Tongue (tissue), 3 donors: ENCODE measurements at places on chromosomes 13 and 19. TPM values are rescaled to one million over a fixed set of nuclear protein-coding genes. Genes with fewer than 3 reads are reported as not detected.

DNA sequence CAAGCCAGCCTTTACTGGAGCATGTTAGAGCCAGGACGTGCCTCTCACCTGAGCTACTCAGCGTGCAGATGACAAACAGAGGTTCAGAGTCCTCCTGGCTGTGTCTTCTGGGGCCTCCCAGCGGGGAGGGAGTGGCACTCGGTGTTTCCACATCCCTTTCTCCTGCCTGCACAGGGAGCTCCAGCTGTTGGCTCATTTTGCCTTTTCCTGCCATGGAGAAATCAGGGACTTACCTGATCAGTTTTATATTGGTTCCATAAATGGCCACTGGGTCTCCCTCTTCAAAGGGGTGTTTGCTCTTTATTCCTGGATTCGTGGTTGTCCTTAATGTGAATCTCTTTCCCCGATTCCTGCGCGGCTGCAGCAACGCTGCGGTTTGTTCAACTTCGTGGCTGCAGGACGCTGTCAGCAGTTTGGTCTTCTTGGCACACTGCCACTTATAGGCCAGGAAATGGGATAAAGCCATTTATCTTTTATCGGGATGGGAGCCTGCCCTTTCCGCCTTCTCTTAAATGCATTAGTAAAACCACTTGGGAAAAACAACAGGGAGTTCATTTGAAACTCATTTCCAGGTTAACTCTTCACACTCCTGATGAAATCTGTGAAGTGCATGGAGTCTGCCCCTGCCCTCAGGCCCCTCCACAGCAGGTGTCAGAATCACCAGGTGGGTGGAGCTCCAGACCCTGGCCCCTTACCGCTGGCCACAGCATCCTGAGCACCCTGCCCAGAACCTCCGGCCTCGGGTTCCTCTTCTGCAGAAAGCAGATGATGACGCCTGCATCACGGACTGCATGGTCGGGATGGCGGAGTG lies 39.8 kb upstream of the MCF2L start:
- peak; percentile 51 for DNase-seq

DNA sequence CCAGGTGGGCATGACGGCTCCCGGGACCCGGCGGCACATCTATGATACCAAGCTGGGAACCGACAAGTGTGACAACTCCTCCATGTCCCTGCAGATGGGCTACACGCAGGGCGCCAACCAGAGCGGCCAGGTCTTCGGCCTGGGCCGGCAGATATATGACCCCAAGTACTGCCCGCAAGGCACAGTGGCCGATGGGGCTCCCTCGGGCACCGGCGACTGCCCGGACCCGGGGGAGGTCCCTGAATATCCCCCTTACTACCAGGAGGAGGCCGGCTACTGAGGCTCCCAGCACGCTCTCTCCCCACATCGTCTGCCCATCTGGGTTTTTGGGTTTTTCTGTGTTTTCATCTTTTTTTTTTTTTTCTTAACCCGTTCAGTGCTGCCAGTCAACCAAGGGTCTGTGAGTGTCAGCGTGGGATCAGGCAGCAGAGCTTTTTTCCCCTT lies 2.3 kb upstream of the ABCA7 start:
- no peak for DNase-seq

DNA sequence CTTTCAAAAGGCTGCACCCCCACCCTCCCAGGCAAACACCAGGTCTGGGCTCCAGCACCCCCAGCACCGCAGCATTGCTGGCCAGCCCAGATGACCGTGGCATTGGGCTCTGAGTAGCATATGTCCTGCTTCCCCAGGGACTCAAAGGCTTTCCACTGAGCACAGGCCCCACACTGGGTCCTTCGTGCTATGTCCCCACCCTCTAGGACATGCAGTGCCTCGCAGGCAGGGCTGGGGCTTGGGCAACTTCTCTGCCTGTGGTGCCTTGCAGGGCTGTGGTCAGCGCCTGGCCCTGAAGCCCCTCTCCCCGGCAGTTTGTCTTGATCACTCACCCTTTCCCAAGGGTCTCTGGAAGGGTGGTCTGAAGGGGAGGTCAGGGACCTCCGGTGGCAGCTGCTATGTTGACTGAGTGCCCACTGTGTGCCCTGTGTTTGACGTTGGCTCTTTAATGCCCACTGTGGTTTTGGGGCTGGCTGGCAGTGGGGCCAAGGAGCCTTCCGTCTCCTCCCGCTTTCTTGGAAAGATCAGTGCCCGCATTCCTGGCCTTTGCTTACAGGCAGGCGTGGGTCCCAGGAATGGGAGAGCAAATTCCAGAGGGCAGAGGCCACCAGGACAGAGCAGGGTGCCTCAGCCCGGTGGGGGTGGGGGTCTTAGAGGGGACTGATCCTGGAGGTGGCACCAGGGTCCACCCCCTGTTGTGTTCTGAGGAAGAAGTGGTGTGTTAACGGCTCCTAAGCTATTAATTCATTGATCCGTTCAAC lies 20.3 kb upstream of the CRTC1 start:
- DNase-seq: no peak

GRCh38 chr19:8323781-8324185 lies 2.5 kb downstream of the RPS28 start:
- DNase-seq: no peak

DNA sequence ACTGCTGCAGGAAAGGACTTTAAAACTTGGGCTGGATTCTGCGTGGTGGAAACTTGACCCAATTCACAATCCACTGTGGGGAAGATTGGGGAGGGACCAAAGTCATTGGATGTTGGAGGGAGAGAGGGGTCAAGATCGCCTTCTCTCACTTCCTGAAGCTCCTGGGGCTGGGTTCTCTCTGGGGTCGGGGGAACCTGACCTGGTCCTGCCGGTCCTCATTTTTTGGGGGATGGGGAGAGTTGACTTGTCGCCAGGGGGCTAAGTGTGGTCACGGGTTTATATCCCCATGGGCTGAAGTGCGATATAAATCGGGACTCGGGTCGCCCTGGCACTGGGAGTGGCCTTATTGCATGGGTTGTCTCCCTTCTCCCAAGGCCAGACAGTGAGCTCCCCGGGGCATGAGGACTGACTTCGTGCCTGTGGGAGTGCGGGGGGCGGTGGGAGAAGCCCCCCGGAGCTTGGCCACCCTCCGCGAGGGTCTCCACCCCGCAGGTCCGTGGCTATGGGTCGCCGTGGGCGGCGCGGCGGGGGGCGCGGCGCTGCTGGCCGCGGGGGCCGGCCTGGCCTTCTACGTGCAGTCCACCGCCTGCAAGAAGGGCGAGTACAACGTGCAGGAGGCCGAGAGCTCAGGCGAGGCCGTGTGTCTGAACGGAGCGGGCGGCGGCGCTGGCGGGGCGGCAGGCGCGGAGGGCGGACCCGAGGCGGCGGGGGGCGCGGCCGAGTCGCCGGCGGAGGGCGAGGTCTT lies 6.3 kb downstream of the ICAM5 start:
- DNase-seq: no peak

DNA sequence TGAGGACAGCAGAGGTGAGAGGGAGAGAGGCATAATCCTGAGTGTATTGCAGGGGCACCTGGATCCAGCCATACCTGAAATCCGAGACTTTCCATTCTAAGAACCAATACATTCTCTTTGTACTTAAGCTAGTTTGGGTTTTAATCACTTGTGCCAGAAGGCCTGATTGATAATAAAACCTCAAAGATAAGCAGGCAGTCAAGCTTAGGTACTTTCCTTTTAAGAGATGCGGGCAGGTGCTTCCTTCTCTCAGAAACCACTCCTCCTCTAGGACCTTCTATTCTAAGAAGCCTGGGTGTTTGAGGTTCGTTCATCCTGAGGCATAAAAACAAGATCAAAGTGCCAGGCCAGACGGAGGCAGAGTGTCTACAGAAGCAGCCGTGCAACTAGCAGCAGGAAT lies 22.2 kb downstream of the FAM187B start:
- DNase-seq: no peak

DNA sequence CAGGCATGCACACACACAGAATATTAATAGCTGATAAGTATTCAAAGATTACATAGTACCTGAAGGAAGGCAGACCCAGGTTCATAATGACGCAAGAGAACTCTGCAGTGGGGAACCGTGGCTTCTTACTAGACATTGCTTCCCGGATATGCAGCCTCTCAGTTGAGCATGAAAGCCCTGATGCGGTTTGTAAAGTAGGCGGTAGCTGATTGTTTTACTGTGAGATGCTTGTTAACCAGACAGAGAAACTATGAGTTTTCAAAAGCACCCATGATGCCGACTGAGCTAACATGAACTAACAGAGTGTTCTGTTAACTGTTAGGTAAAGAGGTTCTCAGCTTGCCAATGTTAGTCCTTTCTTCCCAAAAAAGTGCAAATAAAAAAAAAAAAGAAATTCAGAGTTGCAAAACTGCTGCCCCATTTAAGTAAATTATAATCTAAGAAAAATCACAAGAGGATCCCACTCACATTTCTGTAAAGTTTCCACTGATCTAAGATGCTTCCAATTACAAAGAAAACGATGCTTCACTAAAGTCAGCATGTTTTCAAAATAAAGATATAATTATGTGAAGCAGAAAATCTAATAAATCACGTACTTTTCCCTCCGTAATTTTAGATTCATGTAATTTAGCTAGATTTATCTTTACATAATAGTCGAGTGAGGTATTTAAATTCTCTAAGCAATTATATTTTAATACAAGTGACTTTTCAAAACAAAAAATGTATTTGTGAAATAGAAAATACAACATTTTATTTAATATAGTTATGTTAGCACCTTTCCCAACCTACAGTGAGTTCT lies 2.2 kb downstream of the FLT1 start:
- no peak for DNase-seq

DNA sequence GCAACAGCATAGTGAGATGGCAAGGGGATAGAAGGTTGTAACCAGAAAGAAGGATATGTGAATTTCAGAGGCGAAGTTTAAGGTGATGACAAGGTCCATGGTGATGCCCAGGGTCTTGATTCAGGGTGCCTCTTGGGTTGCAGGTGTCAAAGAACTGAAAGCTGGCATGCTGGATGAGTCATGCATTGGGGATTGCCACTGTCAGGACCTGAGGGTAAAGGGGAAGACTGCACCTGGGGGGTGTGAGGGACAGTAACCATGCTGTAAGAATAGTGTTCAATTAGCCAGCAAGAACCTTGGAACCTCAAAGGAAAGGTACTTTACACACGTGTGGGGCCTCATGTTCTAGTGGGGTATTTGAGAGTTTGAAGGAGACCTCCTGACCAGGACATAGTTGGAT lies 279.6 kb downstream of the SLC7A1 start:
- no peak for DNase-seq

DNA sequence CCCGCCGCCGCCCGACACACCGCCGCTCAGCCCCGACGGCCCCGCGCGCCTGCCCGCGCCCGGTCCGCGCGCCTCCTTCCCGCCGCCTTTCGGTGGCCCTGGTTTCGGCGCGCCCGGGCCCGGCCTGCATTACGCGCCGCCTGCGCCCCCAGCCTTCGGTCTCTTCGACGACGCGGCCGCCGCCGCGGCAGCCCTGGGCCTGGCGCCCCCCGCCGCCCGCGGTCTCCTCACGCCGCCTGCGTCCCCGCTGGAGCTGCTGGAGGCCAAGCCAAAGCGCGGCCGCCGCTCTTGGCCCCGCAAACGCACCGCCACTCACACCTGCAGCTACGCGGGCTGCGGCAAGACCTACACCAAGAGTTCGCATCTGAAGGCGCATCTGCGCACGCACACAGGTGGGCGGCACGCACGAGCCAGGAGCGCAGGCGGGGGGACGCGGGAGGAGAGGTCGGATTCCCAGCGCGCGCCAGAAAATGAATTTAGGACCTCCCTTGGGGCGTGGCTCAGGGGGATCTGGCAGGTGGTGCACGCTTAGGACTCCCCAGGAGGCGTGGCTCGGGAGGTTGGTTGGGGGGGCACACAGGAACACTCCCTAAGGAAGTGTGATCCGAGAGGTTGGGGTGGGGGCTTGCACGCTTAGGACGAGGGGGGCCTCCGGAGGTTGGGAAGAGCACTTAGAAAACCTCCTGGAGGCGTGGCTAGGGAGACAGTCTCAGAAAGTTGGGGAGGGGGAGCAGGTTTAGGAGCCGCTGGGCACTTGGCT lies 1.2 kb downstream of the KLF2 start:
- DNase-seq: peak; percentile 86

DNA sequence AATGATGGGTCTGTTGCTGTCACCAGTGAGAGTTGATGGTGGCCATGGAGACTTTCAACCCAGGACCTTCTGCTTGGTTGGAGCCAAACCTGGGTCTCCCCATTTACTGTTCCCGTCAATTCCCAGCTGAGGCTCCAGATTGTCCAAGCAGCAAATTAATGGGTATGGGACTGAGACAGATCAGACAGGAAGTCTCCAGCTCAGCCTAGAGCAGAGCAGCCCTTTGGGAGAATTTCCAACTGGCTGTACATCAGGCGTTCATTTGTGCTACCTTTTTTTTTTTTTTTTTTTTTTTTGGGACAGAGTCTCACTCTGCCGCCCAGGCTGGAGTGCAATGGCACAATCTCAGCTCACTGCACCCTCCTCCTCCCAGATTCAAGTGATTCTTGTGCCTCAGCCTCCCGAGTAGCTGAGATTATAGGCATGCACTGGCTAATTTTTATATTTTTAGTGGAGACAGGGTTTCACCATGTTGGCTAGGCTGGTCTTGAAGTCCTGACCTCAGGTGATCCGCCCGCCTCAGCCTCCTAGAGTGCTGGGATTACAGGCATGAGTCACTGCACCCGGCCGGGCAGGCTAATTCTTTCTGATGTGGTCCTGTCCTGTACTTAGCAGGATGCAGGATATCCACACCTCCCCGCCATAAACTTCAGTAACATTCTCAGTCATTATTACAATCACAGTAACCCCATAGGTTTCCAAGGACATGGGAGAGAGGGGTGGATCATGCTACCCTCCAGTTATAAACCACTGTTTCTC lies 9.3 kb downstream of the MAP3K10 start:
- DNase-seq: no peak

GRCh38 chr13:108987944-108988343 lies 358.5 kb downstream of the MYO16 start:
- DNase-seq: no peak

DNA sequence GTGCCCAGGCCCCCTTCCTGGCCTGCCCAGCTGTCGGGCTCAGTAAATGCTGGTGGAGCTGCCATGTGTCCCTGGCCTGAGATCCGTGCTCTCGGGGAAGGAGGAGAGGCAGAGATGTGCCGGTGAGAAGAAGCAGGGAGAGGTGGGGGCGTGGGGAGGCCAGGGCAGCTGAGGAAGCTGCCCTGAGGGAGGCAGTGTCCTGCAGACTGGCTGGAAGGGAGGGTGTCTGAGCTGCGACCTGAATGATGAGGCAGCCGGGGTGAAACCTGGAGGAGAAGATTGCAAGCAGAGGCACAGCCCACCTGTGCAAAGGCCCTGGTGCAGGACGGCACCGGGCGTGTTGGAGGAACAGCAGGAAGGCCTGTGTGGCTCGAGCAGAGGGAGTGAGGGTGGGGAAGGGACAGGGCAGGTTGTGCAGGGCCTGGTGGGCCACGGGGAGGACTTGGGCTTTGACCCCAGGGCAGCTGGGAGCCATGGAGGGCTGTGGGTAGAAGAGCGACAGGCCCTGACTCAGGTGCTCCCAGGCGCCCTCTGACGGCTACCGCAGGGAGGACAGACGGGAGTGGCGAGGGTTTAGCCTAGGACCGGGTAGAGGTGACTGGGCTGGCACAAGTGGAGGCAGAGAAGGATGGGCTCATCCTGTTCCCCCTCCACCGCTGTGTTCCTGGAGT lies 14.0 kb upstream of the CELF5 start:
- DNase-seq: peak; percentile 28

GRCh38 chr13:101626925-101627555 lies 174.6 kb downstream of the ITGBL1 start:
- peak; percentile 2 for DNase-seq

The PSG3 gene
- not detected for total RNA-seq

The SOX1 gene
- not detected for total RNA-seq

The RNF17 gene
- not detected for total RNA-seq
